ENCODE measurements at places on chromosomes 2 and 18. TPM values are rescaled to one million over a fixed set of nuclear protein-coding genes. Genes with fewer than 3 reads are reported as not detected.

STK11IP gene
- 15.1 TPM for total RNA-seq

CPLX4 gene
- total RNA-seq, result not detected

SERPINB10 gene
- total RNA-seq, result not detected

SMYD1 gene
- total RNA-seq, result not detected

SLC38A11 gene
- 0.09 TPM for total RNA-seq

RNF103 gene
- 12.6 TPM for total RNA-seq

NYAP2 gene
- not detected for total RNA-seq

PLCD4 gene
- 7.6 TPM for total RNA-seq

SPDYA gene
- total RNA-seq, result 1.3 TPM

RAB6C gene
- not detected for total RNA-seq

CNGA3 gene
- 0.16 TPM for total RNA-seq

SLC5A7 gene
- total RNA-seq, result not detected
